ENCODE measurements at places on chromosomes 16 and 17.

- DNase-seq, result no peak
Observed at GRCh38 chr17:31256936-31257335, 40.1 kb downstream of the OMG start.

- no peak for DNase-seq
Observed at GRCh38 chr17:32112416-32112815, 29.9 kb upstream of the RHOT1 start.

DNA sequence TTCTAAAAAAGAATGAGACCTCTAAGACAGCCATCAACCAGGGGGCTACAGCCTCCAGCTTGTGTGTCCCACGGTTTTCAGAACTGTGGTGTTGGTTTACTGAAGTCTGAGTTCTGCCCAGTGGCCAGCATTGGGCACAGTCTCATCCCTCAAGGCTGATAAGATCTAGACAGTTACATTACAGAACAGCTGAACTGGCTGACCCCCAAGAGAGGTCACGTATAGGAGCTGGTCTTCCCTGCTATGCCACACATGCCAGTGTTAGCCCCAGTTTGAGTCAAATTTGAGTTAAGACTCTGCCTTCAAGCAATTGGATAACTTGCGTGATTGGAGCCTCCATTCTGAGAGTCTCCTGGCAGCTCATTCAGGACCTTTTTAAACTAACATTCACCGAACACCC lies 14.8 kb upstream of the NUP93 start:
- no peak for DNase-seq

- DNase-seq, result no peak
Observed at GRCh38 chr16:50756473-50756872, 14.6 kb downstream of the CYLD start.

DNA sequence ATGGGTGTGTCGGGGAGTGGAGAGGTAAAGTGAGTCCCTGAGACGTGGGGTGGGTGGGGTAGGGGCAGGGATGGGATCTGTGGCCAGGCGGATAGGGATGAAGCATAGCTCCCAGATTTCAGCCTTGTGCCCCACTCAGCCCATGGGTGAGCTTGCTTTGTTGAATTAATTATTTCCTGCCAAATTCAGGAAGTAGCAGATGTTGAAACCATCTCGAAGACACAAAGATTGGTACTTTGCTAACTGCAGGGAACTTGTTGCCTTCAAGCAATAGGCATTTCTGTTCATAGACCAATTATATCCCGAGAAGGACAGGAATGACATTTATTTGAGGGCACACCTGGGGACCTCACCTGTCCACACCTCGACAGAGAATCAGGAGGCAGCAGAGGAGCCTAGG lies 11.0 kb upstream of the C16orf74 start:
- DNase-seq, result no peak

DNA sequence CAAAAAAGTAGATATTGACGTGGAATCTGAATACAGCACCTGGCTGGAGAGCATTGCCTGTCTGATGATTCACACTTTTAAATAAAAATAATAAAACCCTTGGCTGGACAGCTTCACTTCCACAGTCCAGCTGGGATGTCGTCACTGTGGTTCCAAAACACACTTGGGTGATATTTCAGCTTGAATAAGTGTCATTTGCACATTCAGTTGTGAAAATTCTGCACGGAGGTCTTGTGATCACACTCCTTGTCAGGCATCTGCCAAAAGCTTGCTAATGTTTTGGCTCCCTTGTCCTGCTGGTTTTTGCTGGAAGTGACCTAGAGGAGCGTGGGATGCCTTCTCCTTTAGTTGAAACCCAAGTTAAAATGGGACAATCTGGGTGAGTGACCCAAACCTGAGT lies 60.7 kb downstream of the PCTP start:
- DNase-seq, result no peak

DNA sequence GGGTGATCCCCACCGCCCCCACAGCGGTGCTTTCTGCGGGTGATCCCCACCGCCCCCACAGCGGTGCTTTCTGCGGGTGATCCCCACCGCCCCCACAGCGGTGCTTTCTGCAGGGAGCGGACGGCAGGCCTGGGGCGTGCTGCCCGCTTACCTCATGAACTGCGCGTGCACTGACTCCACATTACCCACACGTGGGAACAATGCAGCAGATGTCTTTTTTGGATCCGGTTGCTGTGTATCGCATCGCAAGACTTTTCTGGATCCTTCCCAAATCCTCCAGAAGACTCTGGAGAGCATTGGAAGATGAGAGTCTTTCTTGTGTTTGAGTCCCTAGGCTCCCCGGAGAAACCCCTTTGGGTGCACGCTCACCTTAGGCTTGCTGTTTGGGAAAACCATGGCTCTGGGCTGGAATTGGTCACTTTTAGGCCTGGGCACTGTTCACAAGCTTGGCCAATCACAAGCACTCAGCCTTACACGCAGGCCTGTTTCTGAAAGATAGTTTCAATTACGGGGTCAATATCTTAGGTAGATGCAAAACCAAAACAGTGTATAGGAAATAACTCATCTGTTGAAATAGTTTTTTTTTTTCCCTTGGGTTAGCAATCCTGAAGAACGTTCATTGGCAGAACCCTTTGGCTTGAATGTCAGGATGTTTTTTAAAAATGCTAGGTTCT lies 201.8 kb downstream of the RPTOR start:
- no peak for DNase-seq

DNA sequence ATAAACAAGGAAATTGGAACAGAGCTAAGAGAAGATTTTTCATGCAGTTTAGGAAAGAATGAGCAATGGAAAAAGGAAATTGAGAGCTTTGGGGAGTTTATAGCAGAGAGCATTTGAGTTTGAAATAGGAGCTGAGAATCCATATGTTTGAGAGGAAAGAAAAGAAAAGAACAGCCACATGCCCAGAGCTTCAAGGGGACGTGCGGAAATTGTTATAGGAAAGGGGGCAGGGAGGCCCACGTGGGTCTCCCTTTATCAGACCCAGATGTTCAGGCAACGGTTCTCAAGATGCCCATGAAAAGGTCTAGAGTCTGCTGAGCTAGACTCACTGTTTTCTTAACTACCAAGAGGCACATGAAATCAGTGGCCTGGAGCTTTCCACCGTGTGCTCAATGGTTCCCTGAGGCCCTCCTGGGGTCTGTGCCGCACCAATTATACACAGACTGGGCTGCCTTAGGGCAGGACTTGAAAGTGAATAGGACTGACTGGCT lies 31.2 kb downstream of the CHD9 start:
- no peak for DNase-seq

DNA sequence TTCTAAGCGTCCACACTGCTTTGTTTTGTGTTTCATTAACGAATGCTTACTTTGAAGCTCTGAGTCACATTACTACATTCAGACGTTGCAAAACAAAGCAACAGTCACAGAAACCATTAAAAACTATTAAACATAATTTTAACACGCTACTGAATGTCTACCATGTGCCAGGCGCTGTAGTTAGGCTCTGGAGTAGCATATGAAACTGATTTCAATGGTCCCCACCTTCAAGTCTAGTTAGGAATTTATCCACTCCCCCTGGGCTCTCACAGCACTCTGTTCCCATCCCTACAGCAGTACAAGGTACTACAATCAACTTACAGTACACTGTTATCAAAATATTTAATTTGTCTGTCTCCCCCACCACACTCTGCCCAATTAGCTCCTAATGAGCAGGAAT lies 631 bp downstream of the UTP6 start:
- no peak for DNase-seq

DNA sequence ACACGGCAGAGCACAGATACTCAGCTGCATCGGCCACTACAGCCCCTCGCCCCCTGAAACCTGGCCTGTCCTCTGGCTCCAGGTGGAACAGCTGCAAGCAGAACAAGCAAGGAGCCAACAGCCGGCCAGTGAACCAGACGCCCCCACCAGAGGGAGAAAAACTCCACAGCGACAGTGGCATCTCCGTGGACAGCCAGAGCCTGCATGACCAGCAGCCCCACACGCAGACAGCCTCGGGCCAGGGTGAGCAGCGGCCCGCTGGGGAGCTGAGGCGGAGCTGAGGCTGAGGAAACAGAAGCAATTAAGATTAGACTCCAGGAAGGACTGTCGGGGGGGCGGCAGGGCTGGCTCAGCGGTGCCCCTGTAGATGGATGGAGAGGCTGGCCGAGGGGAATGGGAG lies 16.7 kb downstream of the NGFR start:
- DNase-seq, result no peak

GRCh38 chr16:81493755-81494433 lies 49.3 kb downstream of the CMIP start:
- DNase-seq, result peak; percentile 25

DNA sequence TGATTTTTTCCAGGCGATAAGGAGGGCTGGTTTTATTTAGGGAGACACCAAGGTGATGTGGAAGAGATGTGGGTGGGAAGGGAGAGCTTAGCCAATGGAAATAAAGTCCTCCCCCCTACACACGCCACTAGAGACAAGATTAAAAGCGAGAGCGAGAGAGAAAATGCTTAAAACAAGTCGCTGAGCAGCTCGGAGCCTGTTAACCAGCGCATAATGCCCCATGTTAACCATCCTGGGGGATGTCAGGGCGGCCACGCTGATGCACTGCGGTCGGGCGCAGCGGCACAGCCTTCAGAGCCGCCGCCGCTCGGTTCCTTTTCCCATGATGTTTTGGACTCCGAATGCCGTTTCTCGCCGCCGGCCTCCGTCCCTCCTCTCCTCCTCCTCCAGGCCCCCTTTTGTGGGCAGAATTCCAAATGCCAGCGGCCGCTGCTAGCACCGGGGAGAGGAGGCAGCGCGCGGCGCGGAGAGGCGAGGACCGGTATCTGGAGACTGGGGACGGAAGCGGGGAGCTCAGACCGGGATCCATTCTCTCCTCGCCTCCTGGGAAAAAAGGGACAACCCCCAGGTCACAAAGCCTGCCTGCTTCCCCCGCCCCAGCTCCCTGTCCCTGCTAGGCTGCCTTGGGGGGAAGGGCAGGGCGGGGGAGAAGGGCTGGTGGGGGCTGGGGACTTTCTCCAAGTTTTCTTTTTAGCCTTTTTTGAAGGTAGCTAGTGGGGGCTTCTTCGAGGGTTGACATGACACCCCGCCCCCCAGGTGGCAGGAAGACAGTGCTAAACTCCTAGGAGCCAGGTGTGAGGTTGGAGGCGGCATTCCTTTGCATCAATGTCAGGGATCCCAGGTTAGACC lies 98.1 kb upstream of the CCL2 start:
- no peak for DNase-seq

GRCh38 chr17:67139784-67140665 lies 95.7 kb downstream of the CACNG1 start:
- DNase-seq, result no peak

GRCh38 chr16:66491716-66492064 lies 58.2 kb downstream of the TK2 start:
- DNase-seq, result no peak

DNA sequence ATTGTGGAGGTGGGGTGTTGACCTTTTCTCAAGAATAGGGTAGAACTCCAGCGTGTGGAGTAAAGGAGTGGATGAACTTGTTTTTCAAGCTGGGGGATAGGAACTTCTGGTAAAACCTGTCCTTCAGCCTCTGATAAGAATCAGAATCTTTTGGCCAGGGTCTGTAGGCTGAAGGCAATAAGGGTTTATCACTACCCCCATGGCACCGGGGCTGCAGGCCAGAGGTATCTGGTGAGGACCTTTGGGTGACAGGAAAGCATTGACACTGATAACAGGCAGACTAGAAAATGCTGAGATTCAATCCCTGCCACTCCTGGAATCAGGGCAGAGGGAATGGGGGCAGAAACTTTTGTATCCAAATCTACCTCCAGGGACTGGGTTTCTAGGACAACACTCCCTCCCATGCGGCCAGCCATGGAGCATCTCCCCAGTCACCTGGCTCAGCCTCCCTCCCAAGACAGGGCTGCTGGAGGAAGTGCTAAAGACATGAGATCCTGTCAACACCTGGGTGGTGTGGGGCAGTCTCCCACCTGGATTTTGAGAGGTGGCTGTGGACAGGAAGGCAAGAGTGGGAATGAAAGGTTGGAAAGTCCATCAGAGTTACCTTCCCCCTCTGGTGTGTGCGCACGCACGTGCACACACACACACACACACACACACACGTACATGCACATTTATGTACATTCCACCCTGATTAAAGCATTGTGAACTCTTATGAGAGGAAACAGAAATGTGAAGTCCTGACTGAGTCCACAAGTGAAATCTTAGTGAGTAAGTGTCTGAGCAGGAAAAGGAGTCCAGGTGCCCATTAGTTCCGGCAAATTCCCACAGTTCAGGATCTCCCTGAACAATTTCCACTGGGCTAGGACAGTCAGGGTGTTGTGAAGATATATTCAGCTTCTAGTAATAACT lies 53.1 kb upstream of the MARCHF10 start:
- DNase-seq, result no peak

DNA sequence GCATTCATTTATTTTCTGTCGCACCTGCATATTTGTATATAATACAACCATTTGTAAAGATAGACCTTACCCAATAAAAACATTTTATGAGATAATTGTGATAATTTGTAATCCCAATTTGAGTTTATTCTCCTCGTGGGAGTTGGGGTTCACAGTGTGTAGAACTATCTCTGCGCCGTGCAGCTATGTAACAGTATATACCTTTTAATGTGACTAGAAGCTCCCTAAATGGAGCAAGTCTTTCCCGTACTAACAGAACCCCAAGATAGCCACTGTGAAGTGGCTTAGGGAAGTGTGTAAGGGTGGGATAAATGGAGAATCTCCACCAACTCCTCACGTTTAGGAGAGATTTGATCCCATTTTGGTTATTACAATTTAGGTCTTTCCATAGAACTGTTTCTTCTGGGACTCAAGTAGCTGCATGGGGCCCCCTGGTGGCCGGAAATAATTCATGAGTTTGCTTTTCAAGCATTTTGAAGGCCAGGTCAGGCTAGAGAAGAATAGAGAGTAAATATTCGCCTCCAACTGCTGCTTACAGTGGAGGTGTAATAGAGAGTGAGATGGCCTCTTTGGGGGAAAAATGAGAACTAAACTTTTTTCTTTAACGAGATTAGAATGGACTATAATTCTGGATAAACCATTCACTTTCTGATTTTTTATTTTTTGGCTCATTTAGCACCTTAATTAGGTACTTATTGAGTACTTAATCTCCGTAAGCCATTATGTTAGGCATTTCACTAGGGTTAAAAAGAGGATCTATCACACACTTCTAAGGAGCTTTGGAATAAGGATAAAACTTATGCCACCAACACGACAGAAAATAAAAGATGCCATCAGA lies 4.5 kb downstream of the TMEM100 start:
- DNase-seq, result peak; percentile 71
